ENCODE measurements at places on chromosomes 5 and 9.

DNA sequence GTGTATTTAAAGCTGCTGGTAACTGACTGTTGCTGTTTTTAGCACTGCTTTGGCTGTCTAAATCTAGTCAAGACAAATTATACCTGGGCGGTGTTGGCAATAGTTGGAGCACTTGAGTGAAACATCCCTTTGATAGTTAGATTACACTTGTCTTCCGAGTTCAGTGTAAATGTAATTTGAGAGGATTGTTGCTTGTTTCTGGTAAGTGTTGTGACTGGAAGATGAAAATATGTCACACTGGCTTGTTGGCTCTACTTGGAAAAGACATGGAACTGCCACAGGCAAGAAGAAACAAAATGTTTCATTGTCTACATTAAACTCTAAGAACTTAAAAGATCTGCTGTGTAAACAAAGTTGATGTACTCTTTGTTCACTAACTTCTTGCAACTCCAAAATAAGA, 49.2 kb upstream of the PTPRD start:
- no peak for DNase-seq

- no peak for DNase-seq
Observed at GRCh38 chr9:16530669-16531642, 339.5 kb downstream of the BNC2 start.

- no peak for DNase-seq
Observed at GRCh38 chr9:116271340-116271739, 117.7 kb downstream of the PAPPA start.

GRCh38 chr5:131107128-131107527, 57.9 kb downstream of the HINT1 start:
- DNase-seq: no peak

DNA sequence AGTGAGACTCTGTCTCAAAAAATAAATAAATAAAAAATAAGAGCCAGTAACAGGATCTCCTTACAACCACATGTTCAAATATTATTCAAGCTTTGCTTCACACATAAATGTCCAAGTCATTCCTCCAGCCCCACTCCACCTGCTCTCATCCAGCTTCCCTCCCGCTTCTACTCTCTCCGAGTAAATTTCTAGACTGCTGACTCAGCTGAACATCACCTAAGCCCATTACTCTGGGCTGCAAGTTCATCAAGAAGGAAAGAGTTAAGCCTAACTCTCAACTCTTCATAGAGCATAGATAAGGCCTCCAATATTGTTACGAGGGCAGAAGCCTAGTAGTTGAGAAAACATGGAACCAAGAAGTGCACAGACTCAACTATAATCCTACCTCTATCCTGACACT, 300.2 kb downstream of the FBXL17 start:
- no peak for DNase-seq

Measured in fibroblast of skin of right biceps (primary cell).